ENCODE measurements at places on chromosomes 3 and 15.

- H3K4me1 ChIP-seq, result peaks cover 9% of the 10 kb centered on the region
- H3K27me3 ChIP-seq, result no peaks in the 10 kb centered on the region
Observed at GRCh38 chr15:88513195-88513594, 33.3 kb downstream of the DET1 start.

DNA sequence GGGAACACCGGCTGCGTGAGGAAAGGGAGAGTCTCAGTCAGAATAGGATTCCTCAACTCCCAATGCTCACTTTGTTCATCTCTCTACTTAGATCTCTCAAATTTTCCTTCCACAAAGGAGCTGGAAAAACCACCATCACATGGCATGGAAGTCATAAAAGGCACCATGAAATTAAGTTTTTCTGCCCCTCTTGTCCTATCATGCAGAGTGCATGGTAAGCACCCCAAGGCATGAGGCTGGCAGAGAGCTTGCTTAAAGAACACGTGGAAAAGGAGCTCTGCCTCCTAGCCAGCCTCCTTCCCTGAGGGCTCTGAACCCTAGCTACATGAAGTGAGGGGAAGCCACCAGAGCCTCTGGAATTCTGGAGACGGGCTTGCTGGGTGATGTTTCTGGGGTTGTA lies 17.8 kb downstream of the STIMATE start:
- no peak overlapping the region for H3K4me3 ChIP-seq
- no peak overlapping the region for H3K27ac ChIP-seq
- no peak for DNase-seq
- peaks cover 3% of the 10 kb centered on the region for H3K36me3 ChIP-seq
- H3K27me3 ChIP-seq, result no peaks in the 10 kb centered on the region

DNA sequence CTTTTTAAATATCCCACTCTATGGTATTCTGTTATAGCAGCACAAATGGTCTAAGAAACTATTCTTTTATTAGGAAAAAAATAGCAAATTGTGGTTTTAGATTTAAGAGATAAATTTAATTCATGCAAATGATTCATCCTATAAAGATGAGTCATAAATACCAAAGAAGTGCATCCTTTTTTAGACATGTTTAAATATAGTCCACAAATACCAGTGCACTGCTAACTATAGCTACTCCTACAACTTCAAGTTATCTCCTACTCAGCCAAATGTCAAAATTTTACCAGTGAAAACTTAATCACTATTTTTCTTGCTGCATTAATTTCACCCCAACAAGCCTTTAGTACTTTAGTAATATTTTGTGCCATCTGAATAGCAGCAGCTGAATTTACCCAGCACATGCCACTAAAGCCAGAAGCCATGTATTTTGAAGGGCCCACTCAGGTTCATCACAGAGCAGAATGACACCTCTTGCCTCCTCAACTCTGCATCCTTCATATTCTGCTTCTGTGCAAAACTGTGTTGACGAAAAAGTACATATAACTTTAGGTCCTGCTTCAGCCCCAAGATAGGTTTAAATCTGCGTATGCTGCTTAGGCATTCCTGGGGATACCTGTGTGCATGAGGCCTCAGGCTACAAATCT lies 24.9 kb downstream of the CX3CR1 start:
- H3K27me3 ChIP-seq, result peaks cover 7% of the 10 kb centered on the region
- H3K4me1 ChIP-seq, result peaks cover 2% of the 10 kb centered on the region
- H3K27ac ChIP-seq, result no peak overlapping the region
- no peaks in the 10 kb centered on the region for H3K36me3 ChIP-seq
- H3K4me3 ChIP-seq, result no peak overlapping the region

DNA sequence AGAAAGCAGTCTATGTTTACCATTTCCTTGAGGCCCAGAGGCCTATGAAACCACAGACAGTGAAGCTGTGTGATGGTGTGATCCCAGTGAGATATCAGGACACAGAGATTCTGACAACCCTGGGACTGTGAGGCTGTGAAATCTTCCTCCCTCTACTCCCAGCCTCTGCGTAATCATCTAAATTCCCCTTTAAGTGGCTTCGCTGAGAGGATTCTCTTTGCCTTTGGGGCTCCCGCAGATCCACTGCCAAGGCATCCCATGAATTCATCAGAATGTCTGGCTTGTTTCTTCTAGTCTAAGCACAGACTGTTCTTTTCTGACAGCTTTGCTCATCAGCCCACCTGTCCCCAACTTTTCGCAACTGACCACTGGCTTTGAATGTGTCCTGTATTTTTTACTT lies 901.2 kb upstream of the NR2F2 start:
- no peak overlapping the region for H3K27ac ChIP-seq
- H3K4me1 ChIP-seq, result no peaks in the 10 kb centered on the region
- H3K4me3 ChIP-seq, result no peak overlapping the region
- H3K36me3 ChIP-seq, result no peaks in the 10 kb centered on the region

GRCh38 chr3:112519424-112520001 lies 20.2 kb upstream of the BTLA start:
- H3K4me1 ChIP-seq, result no peaks in the 10 kb centered on the region
- no peaks in the 10 kb centered on the region for H3K36me3 ChIP-seq
- DNase-seq, result peak; percentile 78
- H3K27ac ChIP-seq, result no peak overlapping the region
- no peak overlapping the region for H3K4me3 ChIP-seq

DNA sequence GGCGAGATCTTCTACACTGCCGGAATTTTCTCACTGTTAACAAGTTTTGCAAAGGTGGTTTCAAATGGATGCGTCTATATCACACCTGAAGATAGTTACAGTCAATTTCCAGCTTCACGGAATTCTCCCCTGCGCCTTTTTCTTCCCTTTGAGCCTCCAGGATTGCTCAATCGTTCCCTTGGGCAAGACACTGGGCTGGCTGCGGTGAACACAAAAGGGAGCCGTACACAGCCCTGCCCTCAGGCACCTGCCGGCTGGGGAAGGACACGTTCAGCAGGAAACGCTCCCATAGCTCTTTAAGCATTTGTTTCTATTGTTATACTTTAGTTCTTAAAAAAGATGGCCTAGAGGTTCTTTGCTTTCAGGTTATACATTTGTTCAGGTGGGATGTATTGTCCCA lies 85.7 kb downstream of the C3orf70 start:
- no peak overlapping the region for H3K27ac ChIP-seq
- DNase-seq, result no peak
- no peaks in the 10 kb centered on the region for H3K27me3 ChIP-seq
- no peaks in the 10 kb centered on the region for H3K4me1 ChIP-seq

DNA sequence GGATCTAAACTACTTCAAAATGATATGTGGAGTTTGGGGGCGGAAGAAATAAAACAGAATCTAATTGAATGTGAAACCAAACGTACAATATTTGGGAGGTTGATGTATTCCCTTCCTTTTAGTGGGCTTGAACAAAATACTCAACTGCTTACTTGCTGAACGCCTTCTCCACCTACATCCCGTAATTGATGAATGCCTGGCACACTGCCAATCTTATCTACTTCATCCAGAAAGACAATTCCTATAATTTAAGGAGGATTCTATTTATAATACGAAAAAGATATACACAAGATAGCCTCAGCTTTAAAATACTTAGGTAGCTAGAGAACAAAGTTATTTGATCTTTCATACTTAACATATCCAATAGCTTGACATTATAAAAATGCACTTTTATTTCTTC lies 23.1 kb upstream of the PDCD7 start:
- H3K27ac ChIP-seq, result no peak overlapping the region
- no peaks in the 10 kb centered on the region for H3K27me3 ChIP-seq
- DNase-seq, result no peak

GRCh38 chr15:60555806-60556205 lies 76.9 kb upstream of the ICE2 start:
- H3K36me3 ChIP-seq, result no peaks in the 10 kb centered on the region
- no peak for DNase-seq
- no peak overlapping the region for H3K4me3 ChIP-seq
- peaks cover 2% of the 10 kb centered on the region for H3K4me1 ChIP-seq

DNA sequence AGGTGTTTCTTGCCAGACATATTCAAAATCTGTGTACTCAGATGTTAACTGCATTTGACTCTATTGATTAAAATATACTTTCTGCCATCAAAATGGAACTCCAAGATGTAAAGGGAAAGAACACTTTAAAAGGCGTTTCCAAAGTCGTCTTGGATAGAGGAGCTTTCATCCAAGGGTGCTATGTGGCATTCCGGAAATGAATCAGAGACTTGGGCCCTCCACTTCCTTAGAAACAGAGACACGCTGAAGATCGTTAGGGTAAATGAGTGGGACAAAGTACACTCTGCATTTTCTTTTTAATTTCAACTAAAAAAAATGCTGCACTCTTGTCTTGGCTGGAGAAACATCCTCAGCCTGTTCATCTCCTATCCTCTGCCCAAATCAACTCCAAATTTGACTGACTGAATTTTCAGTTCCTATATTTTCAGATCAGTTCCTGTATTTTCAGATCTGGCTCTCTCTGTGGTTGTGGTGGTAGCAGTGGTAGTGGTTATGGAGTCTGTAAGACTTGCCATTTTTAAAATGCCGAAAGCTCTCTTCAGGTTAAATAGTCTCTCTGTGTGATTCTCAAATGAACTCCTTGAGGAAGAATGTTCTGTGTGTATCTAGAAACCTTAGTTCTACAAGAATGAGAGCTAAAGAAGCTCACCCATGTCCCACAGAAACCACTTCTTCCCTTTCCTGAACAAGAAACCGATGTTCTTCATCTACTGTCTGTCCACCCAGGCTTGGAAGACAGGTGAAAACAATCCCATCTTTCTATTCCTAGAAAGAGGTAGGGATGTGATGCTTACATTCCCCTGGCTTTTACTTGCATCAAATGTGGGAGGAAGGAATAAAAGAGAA lies 156.8 kb upstream of the ICE2 start:
- DNase-seq, result no peak
- H3K36me3 ChIP-seq, result no peaks in the 10 kb centered on the region
- no peak overlapping the region for H3K4me3 ChIP-seq
- peaks cover 12% of the 10 kb centered on the region for H3K27me3 ChIP-seq
- H3K27ac ChIP-seq, result no peak overlapping the region

- no peak for DNase-seq
- no peaks in the 10 kb centered on the region for H3K36me3 ChIP-seq
- H3K27me3 ChIP-seq, result no peaks in the 10 kb centered on the region
- H3K4me3 ChIP-seq, result no peak overlapping the region
- H3K4me1 ChIP-seq, result no peaks in the 10 kb centered on the region
Observed at GRCh38 chr3:187072511-187072910, 66.8 kb downstream of the RPL39L start.

DNA sequence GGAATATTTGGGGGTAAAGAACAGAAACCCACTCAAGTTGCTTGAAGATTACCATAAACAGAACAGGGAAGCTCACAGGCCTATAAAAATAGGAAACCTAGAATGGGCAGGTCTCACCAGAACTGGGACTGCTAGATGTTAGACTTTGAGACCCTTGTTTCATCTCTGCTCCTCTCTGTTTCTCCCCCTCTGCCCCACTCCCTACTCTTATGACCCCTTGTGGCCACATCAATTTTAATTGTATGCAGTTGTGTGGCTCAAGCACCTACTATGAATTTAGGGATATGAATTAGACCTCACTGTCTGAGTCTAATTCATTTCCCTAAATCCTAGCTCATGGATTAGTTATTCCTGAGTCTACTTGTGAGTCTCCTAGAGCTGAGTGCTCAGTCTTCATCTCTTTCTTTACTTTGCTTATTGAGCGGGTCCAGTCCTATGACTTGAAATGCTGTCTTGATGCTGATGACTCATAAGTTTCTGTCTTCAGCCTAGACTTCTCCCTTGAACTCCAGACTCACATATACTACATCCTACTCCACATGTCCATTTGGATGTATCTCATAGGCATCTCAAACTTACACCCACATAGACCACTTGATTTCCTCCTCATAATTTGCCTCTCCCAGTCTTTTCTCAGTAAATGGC lies 78.7 kb downstream of the ITPR1 start:
- no peak overlapping the region for H3K4me3 ChIP-seq
- no peak overlapping the region for H3K27ac ChIP-seq
- H3K27me3 ChIP-seq, result no peaks in the 10 kb centered on the region

DNA sequence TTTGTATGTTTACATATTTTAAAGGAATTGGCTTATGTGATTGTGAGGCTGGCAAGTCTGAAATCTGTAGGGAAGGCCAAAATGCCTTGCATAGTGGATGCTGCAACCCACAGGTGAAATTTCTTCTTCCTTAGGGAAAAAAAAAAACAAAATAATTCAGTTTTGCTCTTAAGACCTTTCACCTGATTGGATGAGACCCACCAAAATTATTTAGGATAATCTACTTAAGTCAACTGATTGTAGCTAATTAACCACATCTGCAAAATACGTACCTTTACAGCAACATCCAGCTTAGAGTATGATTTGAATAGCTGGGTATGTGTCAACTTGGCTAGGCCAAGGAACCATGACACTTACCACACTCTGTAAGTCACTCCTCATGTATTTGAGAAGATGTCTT lies 6.9 kb upstream of the RFX7 start:
- H3K27ac ChIP-seq, result no peak overlapping the region
- no peaks in the 10 kb centered on the region for H3K36me3 ChIP-seq
- no peak overlapping the region for H3K4me3 ChIP-seq
- no peak for DNase-seq
- no peaks in the 10 kb centered on the region for H3K4me1 ChIP-seq

- no peak for DNase-seq
- H3K36me3 ChIP-seq, result no peaks in the 10 kb centered on the region
- H3K27me3 ChIP-seq, result peaks cover 66% of the 10 kb centered on the region
Observed at GRCh38 chr15:73375755-73376305, 7.1 kb upstream of the HCN4 start.

DNA sequence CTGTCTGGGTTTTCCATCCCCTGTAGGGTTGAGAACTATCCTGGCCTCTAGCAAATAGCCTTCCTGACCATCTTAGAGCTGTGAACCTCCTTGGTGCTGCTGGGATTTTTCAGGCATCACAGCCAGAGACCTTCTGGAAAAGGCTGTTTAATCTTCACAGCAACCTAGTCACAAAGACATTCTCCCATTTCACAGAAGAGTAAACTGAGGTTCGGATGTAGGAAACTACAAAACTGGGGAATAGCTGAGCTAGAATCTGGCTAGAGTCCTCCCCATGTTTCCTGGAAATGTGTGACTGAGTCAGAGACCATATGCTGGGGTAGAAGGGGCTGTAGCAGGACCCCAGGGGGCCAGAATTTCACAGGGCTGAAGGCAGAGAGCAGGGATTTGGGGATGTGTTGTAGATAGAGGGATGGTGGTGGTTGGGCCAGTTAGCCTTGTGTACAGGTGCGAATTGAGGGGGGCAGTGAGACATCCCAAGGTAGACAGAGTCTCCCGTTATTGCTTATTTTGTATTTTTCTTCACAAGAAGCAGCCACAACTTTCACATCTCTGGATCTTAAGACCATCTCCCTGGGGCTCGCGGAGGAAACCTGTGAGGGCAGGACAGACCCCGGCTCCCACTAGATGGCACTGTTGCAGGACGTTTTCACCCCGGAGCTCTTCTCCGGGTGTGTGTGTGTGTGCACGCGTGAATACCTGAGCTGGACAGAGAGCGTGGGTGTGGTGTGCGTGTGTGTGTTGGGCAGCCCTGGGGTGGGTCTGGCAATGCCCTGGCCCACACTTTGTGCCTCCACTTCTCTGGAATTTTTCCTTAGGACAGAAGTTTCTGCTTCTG lies 66.9 kb upstream of the PRR23C start:
- no peak overlapping the region for H3K27ac ChIP-seq
- no peaks in the 10 kb centered on the region for H3K4me1 ChIP-seq
- H3K27me3 ChIP-seq, result peaks cover 34% of the 10 kb centered on the region
- DNase-seq, result peak; percentile 55
- H3K36me3 ChIP-seq, result no peaks in the 10 kb centered on the region

GRCh38 chr3:46585799-46586693 lies 19.9 kb upstream of the LRRC2 start:
- no peak overlapping the region for H3K4me3 ChIP-seq
- H3K4me1 ChIP-seq, result no peaks in the 10 kb centered on the region
- no peak for DNase-seq
- H3K27ac ChIP-seq, result no peak overlapping the region
- H3K27me3 ChIP-seq, result peaks cover 15% of the 10 kb centered on the region

- peaks cover 62% of the 10 kb centered on the region for H3K27me3 ChIP-seq
- no peak overlapping the region for H3K27ac ChIP-seq
- no peaks in the 10 kb centered on the region for H3K36me3 ChIP-seq
Observed at GRCh38 chr15:74328331-74329056, 39.0 kb downstream of the CYP11A1 start.

Measured in IMR-90 (cell line).